Epithelial cell of esophagus (primary cell): ENCODE measurements at places on chromosomes 1 and 21.

- no peak for DNase-seq
Observed at GRCh38 chr1:97827887-97828286, 92.9 kb downstream of the DPYD start.

- DNase-seq, result no peak
Observed at GRCh38 chr1:39663559-39663958, 8.3 kb downstream of the NT5C1A start.

- DNase-seq, result no peak
Observed at GRCh38 chr1:93042187-93043056, 36.7 kb upstream of the MTF2 start.

DNA sequence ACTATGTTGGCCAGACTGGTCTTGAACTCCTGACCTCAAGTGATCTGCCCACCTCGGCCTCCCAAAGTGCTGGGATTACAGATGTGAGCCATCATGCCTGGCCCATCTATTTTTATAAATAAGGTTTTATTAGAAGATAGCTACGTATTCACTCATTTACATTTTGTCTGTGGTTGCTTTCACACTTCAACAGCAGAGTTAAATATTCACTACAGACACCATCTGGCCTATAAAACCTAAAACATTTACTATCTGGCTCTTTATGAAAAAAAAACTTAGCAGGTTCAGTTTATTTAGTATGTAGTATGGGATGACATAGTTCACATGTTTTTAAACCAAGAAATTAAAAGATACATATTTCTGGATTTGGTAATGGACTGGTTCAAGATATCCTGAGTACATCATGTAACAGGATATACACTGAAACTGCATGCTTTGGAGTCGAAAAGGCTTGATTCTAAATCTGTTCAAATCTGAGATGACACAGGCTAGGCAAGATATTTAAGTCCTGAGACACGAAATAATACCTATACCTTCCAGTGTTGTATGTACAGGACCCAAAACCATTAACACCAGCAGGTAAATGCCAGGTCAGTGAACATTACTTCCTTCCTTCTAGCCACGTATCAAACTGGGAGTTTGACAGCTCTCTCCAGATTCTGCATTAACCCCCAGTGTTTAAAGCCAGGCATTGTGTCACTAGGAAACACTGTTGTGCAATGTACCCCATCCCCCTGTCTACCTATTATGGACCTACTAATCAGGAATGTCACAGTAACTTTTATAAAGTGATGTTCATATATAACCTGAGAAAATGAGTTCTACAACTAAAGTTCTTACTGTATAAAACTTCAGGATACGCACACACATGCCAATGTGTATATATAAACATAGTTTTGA lies 54.3 kb upstream of the SDC3 start:
- peak; percentile 22 for DNase-seq

DNA sequence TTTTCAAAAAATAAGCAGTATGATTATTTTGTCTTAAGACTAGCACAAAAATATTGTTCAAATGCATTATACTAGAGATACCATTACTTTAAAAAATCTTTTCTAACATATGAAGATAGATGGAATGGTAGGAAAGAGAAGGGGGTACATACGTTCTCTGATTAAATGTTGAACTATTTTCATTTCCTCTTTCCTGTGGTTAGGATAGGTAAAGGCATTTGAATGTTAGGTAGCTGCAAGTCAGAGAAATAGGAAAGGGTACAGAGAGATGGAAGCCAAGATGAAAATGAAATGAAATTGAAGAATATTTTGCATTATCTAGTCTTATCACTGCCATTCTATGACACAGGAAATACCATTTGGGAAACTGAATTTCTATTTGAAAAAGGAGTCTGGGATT lies 28.3 kb downstream of the TLCD4 start:
- no peak for DNase-seq

- DNase-seq, result no peak
Observed at GRCh38 chr1:41713141-41713540, 205.6 kb downstream of the HIVEP3 start.

DNA sequence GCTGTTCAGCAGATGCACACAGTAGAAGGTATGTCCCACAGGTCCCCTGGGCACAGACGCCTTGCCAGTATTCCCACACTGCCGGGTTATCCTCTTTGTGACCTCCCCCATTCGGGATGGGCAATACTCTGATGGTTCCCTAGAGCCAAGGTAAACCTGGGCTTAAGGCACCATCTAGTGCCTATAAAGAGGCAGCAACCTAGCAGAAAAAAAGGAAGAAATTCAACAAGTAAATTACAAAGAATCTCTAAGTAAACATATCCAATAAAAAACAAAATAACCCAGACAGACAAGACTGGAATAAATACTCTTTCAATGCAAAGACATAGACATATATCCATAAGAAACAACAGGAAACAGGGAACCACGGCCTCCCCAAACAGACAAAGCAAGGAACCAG lies 39.4 kb downstream of the HSF2BP start:
- no peak for DNase-seq

- peak; percentile 10 for DNase-seq
Observed at GRCh38 chr1:174041369-174041768, 19.2 kb upstream of the RC3H1 start.

DNA sequence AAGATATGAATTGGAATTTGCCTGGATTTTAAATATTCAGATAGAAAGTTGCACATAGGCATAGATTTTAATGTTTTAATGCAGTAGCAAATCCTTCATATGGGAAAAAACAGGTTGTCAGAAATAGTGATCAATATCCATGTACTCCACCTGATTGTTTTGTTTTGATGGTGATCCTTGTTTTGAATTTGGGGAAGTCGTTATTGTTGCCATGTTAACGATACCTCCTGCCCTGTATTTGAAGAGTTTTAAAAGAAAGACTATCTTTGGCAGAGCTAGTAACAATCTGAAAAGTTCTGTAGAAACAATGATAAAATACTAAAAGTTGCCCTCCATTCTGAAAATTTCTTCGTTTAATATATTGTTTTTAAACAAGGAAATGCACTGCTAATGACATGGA lies 1.1 kb downstream of the CEP350 start:
- DNase-seq, result no peak

GRCh38 chr1:211606332-211606913 lies 27.5 kb upstream of the SLC30A1 start:
- no peak for DNase-seq

- no peak for DNase-seq
Observed at GRCh38 chr1:172720339-172720738, 61.4 kb downstream of the FASLG start.

- DNase-seq, result peak; percentile 46
Observed at GRCh38 chr1:25037174-25038074, 107.3 kb upstream of the RUNX3 start.

DNA sequence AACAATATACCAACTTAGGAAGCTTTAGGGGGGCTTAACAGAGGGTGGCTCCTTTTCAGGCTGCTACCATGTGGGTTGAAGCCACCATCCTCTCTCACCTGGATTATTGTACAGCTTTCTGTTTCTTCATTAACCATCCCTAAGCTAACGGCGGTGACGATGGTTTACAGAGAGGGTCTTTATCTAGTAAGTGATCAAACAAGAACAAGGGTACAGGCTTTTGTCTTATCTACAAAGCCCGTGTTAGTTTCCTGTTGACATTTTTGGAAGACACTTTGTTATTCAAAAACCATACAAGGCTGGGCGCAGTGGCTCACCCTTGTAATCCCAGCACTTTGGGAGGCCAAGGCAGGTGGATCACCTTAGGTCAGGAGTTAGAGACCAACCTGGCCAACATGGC lies 20.4 kb downstream of the SLC25A33 start:
- DNase-seq, result no peak

DNA sequence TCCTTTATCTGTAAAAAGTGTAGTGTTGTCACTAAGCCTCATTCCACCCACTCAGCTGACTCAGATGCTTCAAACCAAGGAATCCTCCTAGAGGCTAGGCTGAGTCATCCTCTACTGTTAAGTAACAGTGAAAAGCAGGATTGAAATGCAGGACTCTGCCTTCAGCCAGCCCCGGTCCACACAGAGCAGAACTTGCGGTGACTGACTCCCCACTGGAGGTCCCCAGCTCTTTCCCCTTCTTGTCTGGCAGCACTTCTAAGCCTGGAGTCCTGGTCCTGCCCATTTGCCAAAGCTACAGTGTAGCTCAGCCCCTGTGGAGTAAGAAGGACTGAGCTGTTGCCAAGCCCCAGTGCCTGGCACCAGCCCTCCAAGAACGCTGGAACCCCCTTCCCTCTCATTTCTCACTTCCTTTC lies 1.7 kb downstream of the RAB7B start:
- DNase-seq, result peak; percentile 97

GRCh38 chr1:76317299-76317900 lies 242.9 kb downstream of the ST6GALNAC3 start:
- DNase-seq, result no peak

GRCh38 chr1:176670853-176671252 lies 207.9 kb downstream of the PAPPA2 start:
- no peak for DNase-seq

DNA sequence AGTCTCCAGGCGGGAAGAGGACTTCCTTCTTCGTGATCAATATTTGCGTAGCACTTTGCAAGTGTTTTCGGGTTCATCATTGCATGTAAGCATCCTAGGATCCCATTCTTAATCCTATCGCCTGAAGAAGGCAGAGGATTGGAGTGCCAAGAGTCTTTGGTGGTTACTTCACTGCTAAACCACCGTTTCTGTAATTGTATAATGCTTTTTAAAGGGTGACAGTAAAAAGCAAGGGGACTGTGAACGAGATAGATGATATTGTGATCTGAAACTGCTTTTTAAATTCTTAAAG lies 345 bp upstream of the ALDH9A1 start:
- no peak for DNase-seq

DNA sequence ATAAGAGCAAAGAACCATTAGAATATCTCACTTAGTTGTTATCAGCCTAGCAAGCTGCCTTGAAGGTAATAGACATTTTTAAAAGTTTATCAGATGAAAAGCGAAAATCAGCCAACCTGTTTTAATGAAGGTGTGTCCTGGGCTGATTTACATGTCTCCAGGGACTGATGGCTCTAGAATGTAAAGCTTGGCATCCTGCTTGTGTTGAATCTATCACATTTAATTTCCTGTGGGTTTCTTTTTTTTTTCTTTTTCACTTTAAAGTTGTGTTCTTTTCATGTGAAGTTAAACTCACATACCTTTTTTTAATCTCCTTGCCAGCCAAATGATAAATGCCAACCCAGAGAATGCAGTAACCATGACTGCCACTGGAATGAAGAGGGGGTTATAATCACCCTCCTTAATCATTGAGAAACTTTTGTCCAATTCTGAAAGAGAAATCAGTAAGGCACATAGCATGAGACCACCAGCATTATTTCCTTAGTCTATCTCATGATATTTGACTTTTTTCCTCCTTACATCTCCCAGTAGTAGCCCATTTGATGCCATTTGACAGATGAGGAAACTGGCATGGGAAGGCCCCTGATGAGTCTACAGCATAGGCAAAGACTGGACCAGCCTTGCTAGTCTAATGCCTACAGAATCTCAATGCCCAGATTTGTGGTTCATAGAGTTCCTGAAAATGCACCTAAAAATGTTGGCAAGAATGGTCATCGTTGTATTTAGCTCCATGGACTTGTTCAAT lies 10.0 kb downstream of the SELL start:
- DNase-seq, result no peak

DNA sequence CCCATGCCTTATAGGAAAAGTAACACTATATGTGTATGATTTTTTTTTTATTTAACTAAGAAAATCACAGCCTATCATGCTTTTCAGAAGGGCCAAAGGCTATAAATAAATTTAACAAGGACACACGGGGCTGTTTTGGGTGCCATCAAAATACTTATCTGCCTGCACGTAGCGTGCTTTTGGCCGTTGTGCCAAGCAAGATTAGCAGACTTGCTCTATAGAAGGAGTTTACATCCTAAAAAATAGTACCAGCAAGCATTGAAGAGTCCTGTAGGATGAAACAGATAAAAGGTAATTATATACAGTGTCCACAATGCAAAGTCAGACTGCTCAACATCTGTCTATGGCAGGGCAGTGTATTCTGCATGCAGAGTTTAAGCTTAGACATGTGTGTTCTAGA lies 3.7 kb downstream of the OLIG1 start:
- no peak for DNase-seq

- no peak for DNase-seq
Observed at GRCh38 chr1:6224718-6225117, 11.0 kb downstream of the ICMT start.

GRCh38 chr1:56973923-56974742 lies 8.3 kb upstream of the C8B start:
- peak; percentile 66 for DNase-seq

GRCh38 chr1:35434703-35435102 lies 122.5 kb downstream of the KIAA0319L start:
- DNase-seq, result no peak

DNA sequence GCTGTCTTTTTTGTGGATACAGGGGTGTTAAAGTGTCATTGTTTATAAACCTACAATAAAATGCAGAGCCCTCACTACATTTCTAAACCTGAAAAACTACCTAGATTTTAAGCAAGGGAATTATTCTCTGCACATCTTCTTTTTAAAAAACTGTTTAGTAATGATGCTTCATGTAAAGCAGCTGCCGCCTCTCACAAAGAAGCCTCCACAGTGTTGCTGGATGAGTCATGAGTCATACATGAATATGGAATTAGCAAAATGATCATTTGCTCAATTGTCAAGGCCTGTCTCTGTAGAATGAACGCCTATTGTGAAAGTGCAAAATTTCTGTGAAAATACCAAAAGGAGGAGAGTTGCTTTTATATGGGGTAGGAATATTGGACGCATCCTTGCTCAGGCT lies 259.5 kb upstream of the CHRM3 start:
- peak; percentile 59 for DNase-seq

GRCh38 chr1:9128166-9128519 lies 759 bp downstream of the GPR157 start:
- peak; percentile 36 for DNase-seq

DNA sequence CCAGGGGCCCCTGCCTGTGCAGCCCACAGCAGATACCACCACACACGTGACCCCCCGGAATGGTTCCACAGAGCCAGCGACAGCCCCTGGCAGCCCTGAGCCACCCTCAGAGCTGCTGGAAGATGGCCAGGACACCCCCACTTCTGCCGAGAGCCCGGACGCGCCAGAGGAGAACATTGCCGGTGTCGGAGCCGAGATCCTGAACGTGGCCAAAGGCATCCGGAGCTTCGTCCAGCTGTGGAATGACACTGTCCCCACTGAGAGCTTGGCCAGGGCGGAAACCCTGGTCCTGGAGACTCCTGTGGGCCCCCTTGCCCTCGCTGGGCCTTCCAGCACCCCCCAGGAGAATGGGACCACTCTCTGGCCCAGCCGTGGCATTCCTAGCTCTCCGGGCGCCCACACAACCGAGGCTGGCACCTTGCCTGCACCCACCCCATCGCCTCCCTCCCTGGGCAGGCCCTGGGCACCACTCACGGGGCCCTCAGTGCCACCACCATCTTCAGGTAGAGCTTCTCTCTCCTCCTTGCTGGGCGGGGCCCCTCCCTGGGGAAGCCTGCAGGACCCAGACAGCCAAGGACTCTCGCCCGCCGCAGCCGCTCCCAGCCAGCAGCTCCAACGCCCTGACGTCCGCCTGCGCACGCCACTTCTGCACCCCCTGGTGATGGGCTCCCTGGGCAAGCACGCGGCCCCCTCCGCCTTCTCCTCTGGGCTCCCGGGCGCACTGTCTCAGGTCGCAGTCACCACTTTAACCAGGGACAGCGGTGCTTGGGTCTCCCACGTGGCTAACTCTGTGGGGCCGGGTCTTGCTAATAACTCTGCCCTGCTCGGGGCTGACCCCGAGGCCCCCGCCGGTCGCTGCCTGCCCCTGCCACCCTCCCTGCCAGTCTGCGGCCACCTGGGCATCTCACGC lies 51.0 kb downstream of the COL18A1 start:
- no peak for DNase-seq
